ENCODE measurements at places on chromosomes 4 and X. TPM values are rescaled to one million over a fixed set of nuclear protein-coding genes. Genes with fewer than 3 reads are reported as not detected.

MMRN1 gene
- total RNA-seq = 2.4 TPM

ZDHHC15 gene
- 3.1 TPM for total RNA-seq

SCARB2 gene
- 87.4 TPM for total RNA-seq

DNA sequence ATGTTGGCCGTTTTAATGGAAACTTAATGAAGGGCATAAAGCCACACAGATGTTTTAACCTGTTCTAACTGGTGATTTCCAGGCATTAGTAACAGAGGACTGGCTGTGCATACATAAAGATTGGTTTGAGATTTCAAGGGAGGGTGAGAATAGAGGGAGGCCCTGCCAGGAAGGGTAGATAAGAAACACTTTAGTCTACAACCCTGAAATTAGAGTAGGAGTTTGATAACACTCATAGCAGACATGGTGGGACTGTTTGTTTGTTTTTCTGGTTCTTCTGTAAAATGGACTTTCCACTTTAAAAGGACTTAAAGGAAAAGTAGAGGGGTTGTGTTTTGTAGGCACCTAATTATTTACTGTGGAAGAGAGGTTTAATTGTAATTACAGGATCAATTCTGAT, 16.2 kb downstream of the SLC4A4 start:
- H3K27me3 ChIP-seq = no peaks in the 10 kb centered on the region
- H3K27ac ChIP-seq = no peak overlapping the region
- no peaks in the 10 kb centered on the region for H3K4me1 ChIP-seq
- no peaks in the 10 kb centered on the region for H3K36me3 ChIP-seq

NSG1 gene
- total RNA-seq = 14.3 TPM

TSPAN7 gene
- 14.8 TPM for total RNA-seq

- no peaks in the 10 kb centered on the region for H3K36me3 ChIP-seq
- no peak overlapping the region for H3K27ac ChIP-seq
- H3K4me3 ChIP-seq = no peak overlapping the region
- no peaks in the 10 kb centered on the region for H3K4me1 ChIP-seq
Observed at GRCh38 chr4:80424225-80424581, 88.7 kb downstream of the CFAP299 start.

SASH3 gene
- total RNA-seq = 2.2 TPM

- H3K36me3 ChIP-seq = no peaks in the 10 kb centered on the region
- H3K27me3 ChIP-seq = no peaks in the 10 kb centered on the region
- no peak for DNase-seq
- H3K4me1 ChIP-seq = no peaks in the 10 kb centered on the region
- peak overlapping the region; percentile 19 for H3K27ac ChIP-seq
Observed at GRCh38 chrX:85375333-85375738, 4.1 kb downstream of the POF1B start.

DNA sequence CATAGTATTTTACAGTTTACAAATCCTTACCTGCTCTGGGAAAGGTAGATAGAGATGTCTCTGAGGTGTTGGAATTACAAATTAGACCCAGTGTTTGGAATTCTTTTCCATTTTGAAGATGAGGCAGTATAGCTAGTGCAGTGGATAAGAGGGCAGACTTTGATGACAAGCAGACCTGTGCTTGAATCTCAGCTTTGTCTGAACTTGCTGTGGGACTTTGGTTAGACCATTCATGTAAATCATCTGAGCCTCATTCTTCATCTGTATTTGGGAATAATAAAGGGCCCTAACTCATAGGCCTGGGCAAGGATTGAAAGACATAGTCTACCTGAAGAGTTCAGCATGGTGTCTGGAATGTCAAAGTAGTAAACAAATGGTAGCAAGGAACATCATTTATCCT, 77.2 kb upstream of the BOD1L1 start:
- DNase-seq = no peak
- H3K4me3 ChIP-seq = no peak overlapping the region
- H3K27me3 ChIP-seq = no peaks in the 10 kb centered on the region
- no peaks in the 10 kb centered on the region for H3K36me3 ChIP-seq

Data from left ventricle myocardium inferior (tissue), 1 donor.